ENCODE measurements at places on chromosomes 12 and 14.

DNA sequence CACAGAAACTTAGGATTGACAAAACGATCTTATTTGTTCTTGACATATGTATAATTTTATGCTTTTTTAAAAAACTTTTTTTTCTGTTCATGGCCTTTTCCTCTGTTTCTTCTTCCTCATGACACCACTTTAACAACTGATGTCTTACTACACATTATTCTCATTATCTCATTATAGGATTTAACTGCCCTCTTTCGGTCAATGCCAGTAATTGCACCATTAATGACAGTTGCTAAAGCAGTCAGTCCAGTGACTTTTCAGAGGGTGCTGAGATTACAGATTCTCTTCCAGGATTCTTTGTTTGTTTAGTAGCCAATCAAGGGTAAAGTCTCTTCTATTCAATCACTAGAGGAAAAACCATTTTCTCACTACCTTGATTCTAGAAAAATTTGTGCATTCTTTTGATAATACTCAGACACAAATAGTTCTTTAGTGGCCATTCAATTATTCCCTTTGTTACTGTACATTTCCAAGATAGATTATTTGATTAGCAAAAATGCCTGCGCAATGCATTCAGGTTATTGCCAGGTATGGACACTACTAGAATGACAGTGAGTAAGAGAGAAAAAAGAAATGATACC lies 50.1 kb downstream of the KLRG1 start:
- peak; percentile 59 for DNase-seq

DNA sequence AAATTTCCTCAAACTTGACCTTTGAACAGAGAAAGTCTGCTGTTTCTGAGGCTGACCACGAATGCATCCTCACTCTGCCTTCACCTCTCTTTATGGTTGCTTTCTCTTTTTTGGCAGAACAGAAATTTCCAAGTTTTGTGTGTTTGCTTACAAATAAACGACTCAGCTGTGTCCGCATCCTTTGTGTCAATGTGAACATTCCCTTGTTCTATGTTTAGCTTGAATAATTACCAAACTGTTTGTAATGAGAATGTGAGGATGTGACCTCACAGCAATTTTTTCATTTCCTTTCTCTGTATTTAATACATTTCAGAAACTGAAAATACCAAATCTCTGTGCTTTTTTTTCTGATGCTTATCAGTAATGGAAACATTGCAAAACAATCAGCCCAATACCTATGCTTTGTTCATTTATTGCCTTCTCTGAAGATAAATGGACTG lies 410.9 kb downstream of the EGLN3 start:
- DNase-seq: no peak

GRCh38 chr12:129103231-129103630 lies 250.0 kb downstream of the GLT1D1 start:
- DNase-seq: no peak

- DNase-seq: no peak
Measured at GRCh38 chr14:90644882-90645281, 171.3 kb downstream of the TTC7B start.

Data from NCI-H524 (cell line).